ENCODE measurements at places on chromosomes 5 and 9. TPM values are rescaled to one million over a fixed set of nuclear protein-coding genes. Genes with fewer than 3 reads are reported as not detected.

The SMIM33 gene
- 0.03 TPM for polyA plus RNA-seq

GRCh38 chr5:37722236-37723161 lies 117.3 kb downstream of the GDNF start:
- DNase-seq = no peak

GRCh38 chr5:107104040-107104995 lies 566.4 kb downstream of the EFNA5 start:
- DNase-seq = peak; percentile 63

DNA sequence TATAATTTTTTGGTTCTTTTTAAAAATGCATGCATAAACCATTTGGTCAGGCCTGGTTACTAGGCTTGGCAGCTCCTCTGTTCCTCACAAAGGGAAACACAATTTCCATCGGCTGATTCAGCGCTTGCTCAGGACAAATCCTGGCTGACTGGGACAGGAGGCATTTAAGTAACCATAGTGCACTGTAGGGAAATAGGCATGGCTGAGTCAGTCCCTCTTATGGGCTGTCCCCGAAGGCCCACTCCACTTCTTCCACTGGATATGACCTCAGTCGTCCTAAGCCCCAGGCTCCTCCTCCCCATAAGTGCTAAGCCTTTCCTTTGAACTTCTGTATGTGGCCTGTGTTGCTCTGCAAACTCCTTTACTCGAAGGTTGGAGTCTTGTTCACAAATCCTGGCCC lies 71.2 kb upstream of the GLIS3 start:
- no peak for DNase-seq

The HAVCR2 gene
- polyA plus RNA-seq = 7.4 TPM

The PCDHA9 gene
- not detected for polyA plus RNA-seq

DNA sequence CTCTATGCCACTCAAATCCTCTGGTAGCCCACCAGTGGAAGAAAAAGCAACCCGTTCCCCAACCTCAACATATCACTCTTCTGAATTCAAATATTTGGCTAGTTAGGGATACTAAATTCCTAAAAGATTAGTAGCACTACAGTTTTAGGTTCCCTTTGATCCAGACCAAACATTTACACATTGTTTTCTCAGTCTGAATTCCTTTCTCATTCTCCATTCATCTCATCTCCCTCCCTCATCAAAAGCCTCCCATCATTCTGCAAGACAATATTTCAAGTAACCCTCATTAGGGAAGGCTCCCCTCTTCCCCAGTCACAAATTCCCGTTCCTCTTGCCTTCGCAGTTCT lies 26.3 kb downstream of the ADAM19 start:
- no peak for DNase-seq

DNA sequence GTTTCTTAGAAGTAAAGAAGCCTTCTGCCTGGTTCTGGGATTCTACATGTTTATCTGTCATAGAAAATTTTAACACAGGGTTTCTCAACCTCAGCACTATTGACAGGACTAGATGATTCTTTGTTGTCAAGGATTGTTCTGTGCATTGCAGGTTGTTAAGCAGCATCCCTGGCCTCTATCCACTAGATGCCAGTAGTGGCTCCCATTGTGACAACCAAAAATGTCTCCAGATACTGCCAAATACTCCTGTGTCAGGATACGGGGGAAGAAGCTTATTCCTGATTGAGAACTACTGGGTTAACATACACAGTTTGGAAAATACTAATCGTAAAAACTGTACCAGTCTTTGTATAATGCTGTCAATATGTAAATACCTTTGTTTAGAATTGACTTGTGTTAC lies 167.1 kb downstream of the NIPBL start:
- DNase-seq = no peak

The COL15A1 gene
- polyA plus RNA-seq = 27.5 TPM

The INIP gene
- polyA plus RNA-seq = 29.0 TPM

- no peak for DNase-seq
Measured at GRCh38 chr9:136584934-136585333, 39.1 kb upstream of the NOTCH1 start.

- DNase-seq = no peak
Measured at GRCh38 chr5:158463938-158464337, 605.0 kb upstream of the CLINT1 start.

The C5orf46 gene
- not detected for polyA plus RNA-seq

The FAM221B gene
- not detected for polyA plus RNA-seq
